CD4-positive, alpha-beta T cell treated with Interleukin-21 for 1 hour (primary cell): ENCODE measurements at places on chromosomes 4 and X.

DNA sequence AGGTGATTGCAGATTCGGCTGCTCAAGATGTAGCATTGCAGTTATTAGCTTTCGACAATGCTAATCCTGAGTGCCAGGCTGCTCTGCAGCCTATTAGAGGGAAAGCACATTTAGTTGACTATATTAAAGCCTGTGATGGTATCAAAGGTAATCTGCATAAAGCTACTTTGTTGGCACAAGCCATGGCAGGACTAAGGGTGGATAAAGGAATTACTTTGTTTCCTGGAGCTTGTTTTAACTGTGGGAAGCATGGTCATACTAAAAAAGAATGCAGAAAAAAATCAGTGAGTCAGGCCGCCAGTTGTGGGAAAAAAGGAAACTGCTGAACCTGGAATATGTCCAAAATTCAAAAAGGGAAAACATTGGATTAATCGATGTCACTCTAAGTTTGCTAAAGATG is 154.9 kb upstream of the TECRL start:
- no peak for DNase-seq

DNA sequence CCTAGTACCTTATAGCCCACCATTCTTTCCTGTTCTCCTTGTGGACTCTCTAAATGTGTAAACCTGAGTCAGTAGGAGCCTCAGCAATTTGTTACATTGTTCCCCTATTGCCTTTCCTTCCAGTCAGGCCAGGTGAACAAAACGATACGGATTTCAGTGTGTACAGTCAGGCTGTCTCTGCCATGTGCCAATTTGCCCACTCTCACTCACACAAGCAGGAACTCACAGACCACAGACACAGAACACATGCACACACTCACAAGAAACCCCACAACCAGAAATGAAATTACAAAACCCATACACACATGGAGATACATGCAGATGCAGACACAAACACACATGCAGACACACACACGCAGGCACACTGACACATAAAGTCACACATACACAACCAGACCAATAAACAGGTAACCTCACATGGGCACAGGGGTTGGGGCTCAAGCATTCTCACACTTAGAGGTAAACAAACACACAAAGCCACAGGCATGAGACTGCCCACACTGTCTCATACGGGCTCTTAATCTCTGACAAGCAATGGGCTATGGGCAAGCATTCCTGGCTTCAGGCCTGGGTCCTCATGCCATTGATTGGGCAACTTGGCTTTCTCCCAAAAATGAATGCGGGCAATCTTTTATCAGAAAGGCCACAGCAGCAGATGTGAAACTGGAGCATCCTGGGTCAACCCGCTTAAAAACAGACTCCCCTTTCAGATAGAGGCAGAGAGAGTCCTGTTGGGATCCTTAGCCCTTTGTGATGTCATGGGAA is 68.7 kb downstream of the NBDY start:
- no peak for DNase-seq

DNA sequence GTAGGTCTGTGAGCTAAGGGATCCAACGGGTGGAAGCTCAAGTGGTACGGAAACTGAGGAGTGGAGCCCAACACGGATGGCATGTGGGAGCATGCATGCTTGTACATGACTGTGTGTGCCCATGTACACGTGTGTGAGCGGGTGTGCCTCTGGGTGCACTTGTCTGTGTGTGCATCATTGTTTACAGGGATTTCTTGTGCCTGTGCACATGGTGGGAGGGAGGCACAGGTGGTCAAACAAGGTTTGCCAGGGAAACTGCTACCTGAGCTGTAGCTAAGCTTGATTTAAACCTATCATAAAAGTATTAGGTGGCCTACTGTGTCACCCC is 122.5 kb upstream of the MAMLD1 start:
- DNase-seq: no peak

DNA sequence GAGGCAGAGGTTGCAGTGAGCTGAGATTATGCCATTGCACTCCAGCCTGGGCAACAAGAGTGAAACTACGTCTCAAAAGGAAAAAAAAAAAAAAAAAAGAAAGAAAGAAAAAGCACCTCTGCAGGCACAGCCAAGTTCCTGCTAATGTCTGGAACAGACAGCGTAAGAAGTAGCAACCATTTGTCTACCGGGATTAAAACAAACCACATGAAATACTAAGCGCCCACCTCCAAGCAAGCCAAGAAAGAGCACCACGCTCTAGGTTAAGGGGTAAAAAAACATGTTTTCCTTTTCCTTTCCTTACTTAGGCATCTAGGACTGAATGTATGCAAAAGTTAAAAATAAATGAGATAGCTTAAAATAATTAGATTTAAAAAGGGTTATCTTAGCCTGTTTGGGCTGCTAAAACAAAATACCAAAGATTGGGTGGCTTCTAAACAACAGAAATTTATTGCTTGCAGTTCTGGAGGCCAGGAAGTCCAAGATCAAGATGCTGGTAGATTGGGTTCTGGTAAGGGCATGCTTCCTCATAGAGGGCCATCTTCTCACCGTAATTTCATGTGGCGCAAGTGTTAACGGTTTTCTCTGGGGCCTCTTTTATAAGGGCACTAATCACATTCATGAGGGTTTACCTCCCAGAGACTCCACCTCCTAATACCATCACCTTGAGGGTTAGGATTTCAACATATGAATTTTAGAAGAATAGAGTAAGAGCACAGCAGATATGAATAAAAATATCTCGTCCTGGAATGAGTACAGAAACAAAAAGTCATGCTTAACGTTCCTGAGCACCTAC is 12.3 kb downstream of the GPC4 start:
- no peak for DNase-seq

DNA sequence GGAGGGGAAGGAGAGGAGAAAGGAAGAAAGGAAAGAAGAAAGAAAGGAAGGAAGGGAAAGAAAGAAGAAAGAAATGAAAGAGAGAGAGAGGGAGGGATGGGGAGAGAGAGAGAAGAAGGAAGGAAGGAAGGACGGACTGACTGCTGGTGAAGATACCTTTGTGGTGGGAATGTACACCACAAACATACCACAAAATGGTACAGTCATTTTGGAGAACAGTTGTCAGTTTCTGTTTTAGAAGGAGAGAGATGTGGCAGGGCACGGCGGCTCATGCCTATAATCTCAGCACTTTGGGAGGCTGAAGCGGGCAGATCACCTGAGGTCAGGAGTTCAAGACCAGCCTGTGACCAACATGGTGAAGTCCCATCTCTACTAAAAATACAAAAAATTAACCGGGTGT is 40.0 kb upstream of the SHISA3 start:
- DNase-seq: no peak

DNA sequence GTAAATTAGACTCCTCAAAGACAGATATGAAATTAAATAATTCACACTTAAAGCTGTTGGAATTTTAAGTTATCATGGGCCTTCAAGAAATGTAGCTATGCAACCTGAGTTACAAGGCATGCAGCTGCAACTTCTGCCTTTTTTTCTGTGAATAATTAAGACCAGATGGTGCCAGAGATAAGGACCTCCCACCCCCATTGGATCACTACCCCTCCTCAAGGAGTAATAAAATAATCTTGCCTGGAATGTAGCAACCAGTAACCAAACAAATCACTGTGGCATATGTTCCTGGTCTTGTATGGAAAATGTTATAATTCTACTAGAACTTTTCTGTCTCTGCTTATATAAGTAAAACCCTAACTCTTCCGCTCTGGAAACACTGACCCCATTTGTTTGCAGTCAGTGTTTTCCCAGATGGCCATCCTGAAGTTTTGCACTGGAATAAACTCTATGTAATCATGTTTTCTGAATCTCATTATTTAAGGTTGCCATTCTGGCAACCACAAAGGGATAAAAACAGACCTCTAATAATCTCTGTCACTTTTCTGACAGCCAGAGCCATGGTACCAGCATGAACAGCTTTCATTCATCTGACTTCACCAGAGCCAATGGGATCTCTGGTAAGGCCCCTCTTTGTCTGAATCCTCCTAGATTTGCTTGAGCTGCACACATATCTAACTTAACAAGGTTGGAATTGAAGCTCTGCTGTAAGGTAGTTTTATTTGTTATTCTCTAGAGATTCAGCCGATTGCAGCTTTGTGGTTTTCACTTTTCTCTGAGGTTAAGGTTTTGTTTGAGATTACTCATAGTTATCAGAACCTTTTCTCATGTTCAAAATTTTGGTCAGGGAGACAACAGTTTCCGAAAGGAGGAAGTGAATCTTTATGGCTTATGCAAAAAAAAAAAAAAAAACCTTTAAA is 274.6 kb downstream of the NAF1 start:
- DNase-seq: peak; percentile 3

DNA sequence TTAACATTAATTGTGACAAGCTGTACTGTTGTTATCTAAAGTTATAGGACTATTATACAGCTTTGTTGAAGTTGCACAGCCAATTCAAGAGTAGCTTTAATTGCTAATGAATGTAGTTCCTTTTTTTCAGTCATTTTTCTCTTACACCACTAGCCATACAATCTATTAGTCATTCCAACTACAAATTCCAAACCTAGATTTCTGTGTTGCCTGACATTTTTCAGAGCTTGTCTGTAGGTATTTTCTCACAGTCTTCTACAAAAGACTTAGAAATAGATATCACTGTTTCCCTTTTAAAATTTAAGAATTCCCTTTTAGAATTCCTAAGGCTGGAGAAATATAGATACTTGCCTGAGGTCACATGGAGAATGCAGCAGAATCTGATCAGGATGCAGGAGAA is 307.0 kb upstream of the HS3ST1 start:
- no peak for DNase-seq

DNA sequence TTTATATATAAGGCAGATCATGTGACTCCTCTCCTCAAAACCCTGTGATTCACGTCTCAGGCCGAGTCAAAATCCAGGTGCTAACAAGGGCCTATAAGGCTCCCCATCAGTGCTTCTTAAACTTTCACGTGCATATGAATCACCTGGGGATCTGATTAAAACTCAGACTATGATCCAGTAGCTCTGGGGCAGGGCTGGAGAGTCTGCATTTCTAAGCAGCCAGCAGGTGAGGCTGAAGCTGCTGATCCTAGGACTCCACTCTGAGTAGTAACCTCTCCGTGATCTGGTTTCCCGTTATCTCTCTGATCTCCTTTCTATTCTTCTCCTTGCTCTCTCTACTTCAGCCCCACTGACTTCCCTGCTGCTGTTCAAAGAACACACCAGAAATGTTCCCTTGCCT is 252.4 kb upstream of the RPS6KA3 start:
- DNase-seq: no peak
